ENCODE measurements at places on chromosomes 3 and 15.

GRCh38 chr3:72487078-72487765 lies 361.0 kb downstream of the SHQ1 start:
- no peak for DNase-seq

DNA sequence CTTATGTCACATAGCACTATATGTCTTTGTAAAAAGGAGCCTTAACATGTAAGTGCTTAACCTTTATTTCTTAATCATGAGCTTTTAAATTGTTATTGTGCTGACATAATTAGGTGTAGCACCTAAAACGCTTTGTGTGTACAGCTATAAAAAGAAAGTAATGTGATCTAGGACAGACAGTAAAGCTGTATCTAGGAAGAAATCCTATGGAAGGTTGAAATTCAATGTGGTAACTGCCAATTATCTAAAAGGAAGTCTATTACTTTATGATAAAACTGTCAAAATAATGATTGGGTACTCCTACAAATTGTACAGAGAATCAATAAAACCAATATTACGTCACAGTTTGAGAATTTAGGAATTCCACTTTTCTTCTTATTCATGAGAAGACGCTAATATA lies 87.9 kb downstream of the CDIN1 start:
- no peak for DNase-seq

- no peak for DNase-seq
These were observed 129.0 kb downstream of the BBX start for GRCh38 chr3:107651782-107652181.

DNA sequence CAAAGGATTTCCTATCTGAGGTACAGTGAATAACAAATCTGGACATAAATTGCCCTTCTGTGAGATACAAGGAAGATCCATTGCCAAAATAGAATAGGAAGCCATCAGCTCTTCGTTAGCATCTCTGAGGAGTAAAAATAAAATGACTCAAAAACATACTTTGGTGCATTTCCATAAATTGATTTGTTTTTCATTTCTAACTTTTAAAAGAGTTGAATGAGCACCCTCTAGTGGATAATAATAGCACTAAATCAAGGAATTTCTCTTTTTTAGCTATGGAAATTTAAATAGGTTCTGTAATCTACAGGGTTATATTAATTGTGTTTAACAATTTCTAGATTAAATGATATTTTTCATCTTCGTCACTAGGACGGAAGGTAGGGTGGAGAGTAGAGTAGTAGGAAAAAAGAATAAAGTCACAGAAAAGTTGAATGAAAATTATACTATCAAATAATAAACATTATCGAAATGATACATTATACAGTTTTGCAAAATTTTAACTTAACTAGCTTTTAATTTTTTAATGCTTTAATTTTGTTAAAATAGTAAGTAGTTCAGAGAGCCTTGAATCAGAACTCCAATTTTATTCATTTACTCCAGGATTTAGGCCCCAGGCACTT lies 6.4 kb downstream of the NSUN3 start:
- DNase-seq = no peak

DNA sequence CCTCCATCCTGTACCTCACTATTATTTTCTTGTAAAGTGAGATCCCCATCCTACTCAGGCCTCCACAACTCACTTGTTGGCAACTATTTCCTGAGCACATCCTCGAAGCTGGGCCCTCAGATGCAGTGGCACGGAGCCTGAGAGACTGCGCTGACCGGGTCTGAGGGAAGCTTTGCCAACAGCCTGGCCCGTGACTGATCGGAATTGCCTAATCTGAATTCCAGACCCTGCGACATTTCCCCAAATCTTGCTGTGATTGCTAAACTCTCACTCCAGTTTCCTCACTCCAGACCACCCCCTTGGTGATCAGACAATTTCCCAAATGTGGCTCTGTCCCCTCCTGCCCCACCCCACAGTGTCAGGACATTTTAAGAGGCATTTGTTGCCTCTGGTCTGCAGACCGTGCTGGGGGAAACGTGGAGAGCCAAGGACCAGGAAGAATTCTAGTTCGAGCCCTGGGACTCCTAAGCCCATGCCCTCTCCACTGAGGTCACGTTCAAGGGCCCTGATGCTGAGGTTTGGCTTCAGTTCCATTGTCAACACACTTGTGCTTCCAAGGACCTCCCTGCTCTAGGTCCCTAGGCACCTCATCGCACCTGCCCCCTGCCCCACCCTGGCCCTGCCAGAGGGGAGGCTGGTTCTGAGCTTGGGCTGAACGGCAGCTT lies 22.8 kb downstream of the KLHL25 start:
- no peak for DNase-seq

DNA sequence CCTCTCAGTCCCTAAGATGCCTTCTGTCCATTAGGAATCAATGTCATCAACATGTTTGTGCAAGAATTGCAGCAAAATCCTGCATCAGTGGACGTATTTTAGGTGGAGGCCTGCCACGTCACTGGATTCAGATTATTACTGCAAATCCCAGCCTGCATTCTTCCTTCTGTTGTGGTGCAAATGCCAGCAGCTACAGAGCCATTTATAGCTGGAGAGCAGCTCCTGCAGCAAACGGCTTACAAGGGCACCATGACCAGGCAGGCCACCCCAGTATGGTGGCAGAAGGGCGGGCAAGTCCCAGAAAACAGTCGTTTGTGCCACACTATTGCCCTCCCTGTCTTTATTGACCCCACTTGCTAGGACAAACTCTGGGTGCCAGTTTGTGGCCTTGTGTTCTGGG lies 74.7 kb downstream of the SNRK start:
- DNase-seq = no peak

DNA sequence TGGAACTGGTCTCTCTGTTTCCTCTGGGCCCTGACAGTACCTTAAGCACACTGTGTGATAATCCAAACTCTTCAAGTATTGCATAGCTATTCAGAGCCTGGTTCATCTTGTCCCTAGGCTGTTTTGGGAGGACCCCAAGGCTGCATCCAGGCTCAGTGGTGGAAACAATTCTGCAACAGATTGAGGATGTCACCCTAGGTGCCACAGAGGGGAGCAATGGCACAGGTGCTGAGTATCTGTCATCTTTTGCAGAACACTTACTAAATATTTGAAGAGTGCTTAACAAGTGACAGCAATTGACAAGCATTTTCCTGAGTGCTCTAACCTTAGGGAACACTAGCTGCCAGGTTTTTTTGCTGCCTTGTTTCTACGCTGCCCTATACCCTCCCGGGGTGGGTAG lies 27.8 kb downstream of the STARD5 start:
- DNase-seq = no peak

GRCh38 chr15:69720536-69720935 lies 267.9 kb downstream of the RPLP1 start:
- DNase-seq = no peak

DNA sequence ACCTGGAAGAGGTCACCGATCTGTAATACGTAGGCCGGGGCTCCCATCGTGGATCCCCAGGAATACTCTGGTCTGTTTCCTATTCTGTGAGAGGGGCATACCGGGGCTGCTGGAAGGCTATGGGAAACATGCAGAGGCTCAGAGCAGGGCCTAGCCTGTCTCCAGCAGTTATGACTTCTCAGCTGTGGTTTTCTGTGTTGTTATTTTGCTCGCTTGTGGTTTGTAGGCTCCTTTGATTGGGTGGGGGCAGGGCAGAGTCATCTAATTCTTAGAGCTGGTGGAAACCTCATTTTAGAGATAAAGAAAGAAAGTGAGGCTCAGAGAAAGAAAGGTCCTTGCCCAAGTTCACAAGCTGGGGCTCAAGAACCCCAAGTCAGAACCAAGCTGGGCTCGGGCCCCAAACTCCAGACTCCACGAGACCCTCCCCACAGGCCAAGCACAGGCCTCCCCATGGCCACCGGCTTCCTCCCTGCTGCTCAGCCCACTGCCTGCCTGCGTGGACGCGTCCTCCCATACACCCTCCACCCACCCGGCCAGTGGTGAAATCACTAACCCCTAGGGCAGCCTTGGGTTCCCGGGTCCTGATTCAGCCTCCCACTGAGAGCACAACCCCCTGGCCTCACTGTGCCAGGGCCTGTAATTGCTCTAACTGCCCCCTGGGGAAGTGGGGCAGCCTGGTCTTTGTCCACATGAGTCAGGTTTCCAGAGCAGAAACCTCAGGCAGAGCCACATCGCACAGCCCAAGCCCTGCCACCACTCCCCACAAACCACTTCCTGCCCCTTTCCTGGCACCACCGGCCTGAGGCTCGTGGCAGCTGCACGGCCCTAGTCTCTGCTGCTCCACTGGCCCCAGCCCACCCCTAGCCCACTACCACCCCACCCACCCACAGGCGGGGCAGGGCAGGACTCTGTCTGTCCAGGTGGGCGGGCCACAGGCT lies 270.8 kb downstream of the UACA start:
- peak; percentile 88 for DNase-seq

DNA sequence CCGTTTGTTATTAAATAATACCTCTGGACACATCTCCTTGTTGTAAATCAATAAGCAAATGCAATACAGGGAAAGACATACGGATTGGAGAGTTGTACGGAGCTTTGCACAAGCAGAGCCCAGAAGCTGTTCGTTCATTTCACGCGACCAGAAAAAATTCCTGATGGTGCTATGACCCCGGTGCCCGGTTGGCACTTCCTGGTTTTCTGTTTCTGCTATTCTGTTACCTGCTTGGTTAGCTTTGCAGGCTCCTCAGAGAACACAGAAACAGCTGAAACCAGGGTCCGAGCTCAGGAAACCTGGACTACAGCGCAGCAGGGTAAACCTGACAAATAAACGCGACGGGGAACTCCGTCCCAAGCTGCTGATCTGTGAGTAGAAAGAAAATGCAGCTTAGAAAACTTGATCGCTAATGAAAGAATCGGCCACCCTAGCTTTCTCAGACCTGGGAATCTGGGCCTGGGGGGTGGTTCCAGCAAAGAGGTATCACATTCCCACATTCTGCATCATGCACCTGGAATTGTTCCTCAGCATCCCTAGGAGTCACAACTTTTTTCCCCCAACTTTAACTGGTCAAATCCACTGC lies 845 bp downstream of the CNTN3 start:
- no peak for DNase-seq

GRCh38 chr15:100108846-100109245 lies 232.9 kb downstream of the ADAMTS17 start:
- DNase-seq = no peak

- DNase-seq = no peak
These were observed 174.1 kb upstream of the DPH6 start for GRCh38 chr15:35720019-35720418.

- no peak for DNase-seq
These were observed 1.1 kb downstream of the GHRL start for GRCh38 chr3:10291641-10292040.

GRCh38 chr3:171165983-171166382 lies 139.5 kb upstream of the SLC2A2 start:
- no peak for DNase-seq

- no peak for DNase-seq
These were observed 124.3 kb upstream of the LRRC3B start for GRCh38 chr3:26498271-26498670.

- DNase-seq = no peak
These were observed 56.8 kb downstream of the CMSS1 start for GRCh38 chr3:99874237-99875002.

DNA sequence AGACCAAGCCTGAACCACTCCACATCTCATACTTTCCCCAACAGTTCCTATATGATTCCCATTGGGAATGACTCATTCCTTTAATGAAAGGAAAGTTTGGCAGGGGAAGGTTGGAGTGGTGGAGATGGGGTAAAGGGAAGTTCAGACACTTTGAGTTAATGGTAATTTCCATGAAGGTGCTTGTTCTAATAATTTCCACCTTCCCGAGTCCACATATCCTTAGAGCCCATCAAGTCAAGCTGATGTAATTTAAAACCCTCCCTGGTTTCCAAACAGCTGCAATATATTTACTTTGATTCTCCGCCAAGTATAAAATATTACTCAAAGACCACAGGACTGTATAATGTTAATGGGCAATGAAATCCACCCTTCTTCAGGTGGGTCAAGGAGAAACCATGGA lies 95.0 kb upstream of the GALNT15 start:
- DNase-seq = no peak

DNA sequence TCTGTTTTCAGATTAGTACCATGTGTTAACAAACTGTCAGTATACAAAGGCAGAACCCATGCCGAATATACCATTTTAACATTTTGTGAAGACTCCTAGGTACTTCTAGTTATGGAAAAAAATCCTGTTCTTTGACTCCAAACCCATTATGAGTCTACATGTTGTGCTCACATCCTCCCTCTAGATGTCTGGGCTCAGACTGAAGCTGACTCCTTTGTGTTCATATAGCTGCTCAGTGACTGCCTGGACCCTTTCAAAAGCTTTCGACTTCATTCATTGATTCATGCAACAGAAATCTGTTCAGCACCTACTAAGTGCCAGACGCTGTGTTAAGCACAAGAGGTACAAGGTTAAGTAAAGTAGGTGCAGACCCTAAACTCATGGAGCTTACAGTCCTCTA lies 60.5 kb downstream of the MEGF11 start:
- no peak for DNase-seq

DNA sequence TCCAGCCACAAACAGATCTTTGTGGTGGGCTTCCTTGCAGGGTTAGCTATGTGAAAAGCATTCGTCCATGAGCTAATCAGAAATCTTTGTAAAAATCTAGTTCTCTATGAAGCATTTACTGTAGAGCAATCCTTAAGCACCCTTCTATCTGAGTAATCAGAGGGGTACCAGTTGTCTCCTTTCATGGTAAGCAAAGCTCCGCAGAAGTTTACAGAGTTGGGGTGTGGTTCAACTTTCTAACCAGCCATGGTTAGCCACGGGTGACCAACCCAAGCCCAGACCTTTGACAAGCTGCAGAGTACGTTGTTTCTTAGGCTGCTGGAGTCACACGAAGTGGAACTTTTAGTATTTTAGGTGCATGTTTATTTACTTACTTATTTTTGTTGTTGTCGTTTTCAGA lies 77.4 kb downstream of the FLNB start:
- no peak for DNase-seq

DNA sequence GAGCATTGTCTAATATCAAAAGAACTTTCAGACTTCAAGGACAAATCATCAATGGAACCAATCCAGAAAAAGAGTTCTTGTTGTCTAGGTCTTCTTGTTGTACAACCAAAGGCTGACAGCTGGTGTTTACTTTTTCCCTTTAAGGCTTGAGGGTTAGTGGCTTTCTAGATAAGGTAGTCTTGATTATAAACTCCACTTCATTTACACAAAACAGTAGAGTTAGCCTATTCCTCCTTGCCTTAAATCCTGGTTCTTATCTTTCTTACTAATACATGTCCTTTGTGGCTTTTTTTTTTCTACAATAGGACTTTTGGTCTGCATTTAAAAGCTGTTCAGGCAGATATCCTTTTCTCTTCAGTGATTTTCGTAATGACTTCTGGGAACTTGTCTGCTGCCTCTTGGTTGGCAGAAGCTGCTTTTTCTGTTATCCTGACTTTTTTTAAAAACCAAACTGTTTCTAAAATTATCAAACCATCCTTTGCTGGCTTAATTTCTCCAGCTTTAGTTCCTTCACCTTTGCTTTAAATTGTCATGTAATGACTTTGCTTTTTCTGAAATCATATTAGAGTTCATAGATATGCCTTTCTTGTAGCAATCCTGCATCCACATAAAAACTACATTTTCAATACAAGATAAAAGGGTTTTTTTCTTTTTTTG lies 44.8 kb downstream of the STRIT1 start:
- DNase-seq = no peak

DNA sequence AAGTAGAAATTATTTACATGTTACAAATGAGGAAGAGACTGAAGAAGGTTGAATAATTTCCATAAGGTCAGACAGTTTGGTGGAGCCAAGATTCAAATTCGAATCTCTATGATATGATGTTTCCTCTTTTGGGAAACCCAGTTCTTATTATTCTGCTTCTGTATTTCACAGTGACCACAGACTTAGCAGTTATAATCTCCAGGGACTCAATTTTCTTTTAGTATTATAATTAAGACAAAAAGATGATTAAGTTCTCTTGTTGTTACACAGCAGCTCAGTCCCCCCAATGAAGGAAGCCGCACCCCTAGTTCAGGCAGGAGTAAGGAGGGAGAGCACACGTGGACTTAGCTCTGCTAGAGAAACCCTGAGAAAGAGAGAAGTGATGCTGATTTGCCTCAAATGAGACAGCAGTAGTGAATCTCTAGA lies 130.6 kb downstream of the CCNL1 start:
- no peak for DNase-seq
